ENCODE measurements at places on chromosomes 13 and 19.

DNA sequence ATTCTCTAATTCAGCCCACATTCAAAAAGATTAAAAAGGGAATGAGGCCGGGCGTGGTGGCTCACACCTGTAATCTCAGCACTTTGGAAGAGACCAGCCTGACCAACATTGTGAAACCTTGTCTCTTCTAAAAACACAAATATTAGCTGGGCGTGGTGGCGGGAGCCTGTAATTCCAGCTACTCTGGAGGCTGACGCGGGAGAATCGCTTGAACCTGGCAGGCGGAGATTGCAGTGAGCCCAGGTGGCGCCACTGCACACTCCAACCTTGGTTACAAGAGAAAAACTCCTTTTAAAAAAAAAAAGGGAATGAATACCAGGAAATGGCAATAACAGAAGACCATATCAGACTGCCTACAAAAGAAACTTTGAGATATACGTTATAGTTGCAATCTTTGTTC is 1244.5 kb downstream of the PCDH9 start:
- DNase-seq, result no peak

- peak; percentile 94 for DNase-seq
Measured at GRCh38 chr19:40570313-40571004, 6.2 kb upstream of the SHKBP1 start.

- no peak for DNase-seq
Measured at GRCh38 chr13:39273953-39274738, 235.9 kb downstream of the NHLRC3 start.

DNA sequence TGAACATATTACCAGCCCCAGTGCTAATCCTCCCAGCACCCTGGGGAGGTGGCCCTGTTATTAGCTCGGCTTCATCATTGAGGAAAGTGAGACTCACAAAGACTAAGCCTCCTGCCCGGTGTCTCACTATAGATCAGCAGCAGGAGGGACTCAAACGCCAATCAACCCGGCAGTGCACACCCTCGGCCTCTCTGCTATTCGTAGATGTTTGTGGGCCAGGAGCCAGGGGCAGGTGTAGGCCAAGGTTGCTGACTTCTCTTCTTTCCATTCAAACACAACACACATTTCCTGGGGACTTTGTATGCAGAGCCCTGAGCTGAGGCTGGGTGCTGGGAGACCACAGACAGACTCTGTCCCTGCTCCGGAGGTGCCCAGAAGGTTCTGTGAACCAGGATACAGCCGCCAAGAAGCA is 9.4 kb upstream of the SBK3 start:
- no peak for DNase-seq

- DNase-seq, result no peak
Measured at GRCh38 chr13:31043957-31044356, 111.5 kb downstream of the TEX26 start.

GRCh38 chr13:37069597-37070103 is 10.2 kb upstream of the SUPT20H start:
- no peak for DNase-seq

GRCh38 chr13:74860789-74861188 is 621.2 kb downstream of the TBC1D4 start:
- no peak for DNase-seq

- no peak for DNase-seq
Measured at GRCh38 chr13:109166804-109167203, 537.4 kb downstream of the MYO16 start.

GRCh38 chr13:36129539-36129938 is 1.6 kb downstream of the DCLK1 start:
- no peak for DNase-seq

GRCh38 chr13:40527914-40528313 is 138.5 kb downstream of the FOXO1 start:
- no peak for DNase-seq

DNA sequence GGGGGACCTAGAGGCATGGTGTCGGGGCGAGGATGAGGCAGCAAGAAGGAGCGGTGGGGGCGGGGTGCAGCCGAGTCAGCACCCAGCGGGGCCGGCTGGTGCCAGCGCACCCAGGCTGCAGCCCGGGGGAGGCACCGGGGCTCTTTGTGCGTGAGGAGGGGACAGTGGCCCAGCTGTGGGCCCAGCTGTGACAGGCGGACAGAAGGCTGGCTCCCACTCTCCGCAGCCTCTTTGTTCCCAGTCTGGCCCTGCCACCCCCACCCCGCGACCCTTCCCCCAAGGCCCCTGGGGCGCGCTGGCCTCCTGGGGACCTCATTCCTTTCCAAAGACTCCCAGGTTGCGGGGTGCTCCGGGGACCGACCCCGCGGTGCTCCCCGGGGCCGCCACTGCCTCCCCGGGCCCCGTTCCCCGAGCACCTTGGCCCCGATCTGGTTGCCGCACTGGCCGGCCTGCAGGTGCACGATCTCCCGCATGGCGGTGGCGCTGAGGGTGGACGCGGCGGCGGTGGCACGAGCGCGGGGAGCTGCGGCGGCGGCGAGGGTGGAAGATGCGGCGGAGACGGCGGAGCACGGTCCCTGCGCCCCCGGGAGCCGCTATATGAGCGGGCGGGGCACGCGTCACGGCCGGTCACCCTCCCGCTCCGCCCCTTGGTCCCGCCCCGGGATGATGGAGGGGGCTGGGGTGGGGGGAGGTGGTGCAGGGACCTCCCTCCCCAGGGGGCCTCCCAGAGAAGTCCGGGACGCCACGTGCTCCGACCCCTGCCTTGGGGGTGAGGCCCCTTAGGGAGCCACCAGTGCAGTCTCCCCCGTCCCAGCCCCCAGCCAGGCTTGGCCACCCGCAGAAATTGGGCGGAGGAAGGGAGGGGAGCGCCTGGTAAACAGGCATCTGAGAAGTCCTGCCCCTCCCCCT is at the start of gene TUBB4A:
TUBB4A (minus strand) TSS at position 570 of the 909 bp plus-strand sequence; CDS start at position 473, 97 bp downstream.
- DNase-seq, result no peak

GRCh38 chr13:95301183-95301967 is at the start of gene ABCC4:
ABCC4 (minus strand) TSS chr13:95301451; CDS start chr13:95301314, 137 bp downstream.
- DNase-seq, result peak; percentile 49

- DNase-seq, result no peak
Measured at GRCh38 chr19:31300422-31300821, 48.8 kb downstream of the TSHZ3 start.

GRCh38 chr19:17554968-17555479 is 425 bp upstream of the COLGALT1 start:
- no peak for DNase-seq
